Inflammatory macrophage treated with lipopolysaccharide for 4 hours (primary cell): ENCODE measurements at places on chromosomes 3 and 15.

GRCh38 chr15:64731012-64731804, 44.2 kb downstream of the RBPMS2 start:
- DNase-seq: peak; percentile 64

- no peak for DNase-seq
These were observed 219.0 kb upstream of the LINGO1 start for GRCh38 chr15:77851691-77852090.

DNA sequence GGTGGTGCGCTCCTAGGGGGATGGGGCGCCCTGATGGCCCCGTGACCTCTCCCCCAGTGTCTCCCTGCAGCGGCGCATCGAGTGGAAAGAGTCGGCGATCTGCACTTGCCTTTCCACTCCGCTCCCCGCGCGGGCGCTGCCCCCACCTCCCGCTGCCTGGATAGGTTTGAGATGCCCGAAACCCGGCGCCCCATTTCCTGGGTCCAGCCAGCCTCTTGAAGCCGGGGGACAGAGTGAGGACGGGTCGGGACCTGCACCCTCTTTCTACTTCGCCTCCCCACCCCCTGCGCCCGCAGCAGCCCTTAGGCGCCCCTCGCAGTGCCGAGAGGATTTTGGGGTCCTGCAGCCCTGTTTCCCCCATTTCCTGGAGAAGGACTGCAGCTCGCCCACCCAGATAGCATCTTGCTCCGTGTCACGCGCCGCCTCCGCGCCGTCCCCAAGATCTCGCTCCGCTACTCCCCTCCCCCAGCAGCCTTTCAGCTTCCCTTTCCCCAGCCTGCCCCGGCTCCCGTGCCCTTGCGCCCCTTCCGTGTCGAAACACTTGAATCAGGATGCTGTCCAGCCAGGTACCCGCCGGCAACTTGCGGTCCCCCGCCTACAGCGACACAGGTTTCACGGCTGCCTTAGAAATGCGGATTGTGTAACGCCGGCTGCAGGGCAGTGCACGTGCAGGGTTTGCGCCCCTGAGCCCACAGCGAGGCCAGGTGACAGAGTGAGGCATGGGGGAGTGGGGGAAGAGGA, 519 bp downstream of the ABHD6 start:
- peak; percentile 58 for DNase-seq

- no peak for DNase-seq
These were observed 1305.2 kb downstream of the SI start for GRCh38 chr3:163773136-163773535.

- DNase-seq: peak; percentile 50
These were observed 31.0 kb upstream of the ZCWPW2 start for GRCh38 chr3:28317438-28318022.

DNA sequence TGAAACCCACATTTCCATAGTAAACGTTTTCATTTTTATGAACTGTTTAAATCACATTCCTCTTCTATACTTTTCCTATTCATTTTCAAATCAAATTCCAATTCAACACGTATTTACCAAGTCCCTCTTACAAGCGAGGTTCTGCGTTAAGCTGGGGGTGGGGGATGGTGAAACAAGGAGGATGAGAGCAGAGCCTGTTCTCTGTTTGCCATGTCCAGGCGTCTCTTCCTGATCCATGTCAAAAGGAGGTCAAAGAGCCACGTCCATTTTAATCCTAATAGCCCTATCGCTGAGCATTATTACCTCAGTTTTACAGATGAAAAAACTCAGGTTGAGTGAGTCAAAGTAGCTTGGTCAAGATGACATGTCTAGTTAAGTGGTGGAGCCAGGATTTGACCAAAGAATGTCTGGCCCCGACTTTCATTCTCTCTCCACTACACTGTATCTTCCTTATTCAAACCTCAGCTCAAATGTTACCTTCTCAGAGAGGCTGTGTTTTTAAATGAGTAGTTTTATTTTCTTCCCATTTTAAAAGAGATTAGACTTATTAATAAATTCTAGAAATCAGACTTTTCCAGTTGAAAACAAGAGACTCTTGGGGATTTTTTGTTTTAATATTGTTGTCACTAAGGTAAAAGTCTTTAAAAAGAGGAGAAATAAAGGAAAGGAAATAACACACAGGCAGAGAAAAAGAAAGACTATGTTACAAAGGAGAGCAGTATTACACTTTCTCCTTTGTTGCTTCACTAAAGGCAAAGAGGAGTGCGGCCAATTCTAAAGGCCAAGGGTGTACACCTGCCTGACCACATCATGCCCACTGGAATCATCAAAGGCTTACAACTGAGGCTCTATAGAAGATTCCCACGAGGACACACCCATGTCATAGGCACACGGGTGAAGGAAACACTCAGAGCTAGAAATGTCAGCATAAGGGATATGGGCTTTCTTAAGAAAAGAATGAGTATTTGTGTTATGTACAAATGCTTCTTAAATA, 42.4 kb downstream of the MYO5A start:
- DNase-seq: no peak

GRCh38 chr3:118884748-118885206, 149.9 kb downstream of the IGSF11 start:
- DNase-seq: peak; percentile 53

DNA sequence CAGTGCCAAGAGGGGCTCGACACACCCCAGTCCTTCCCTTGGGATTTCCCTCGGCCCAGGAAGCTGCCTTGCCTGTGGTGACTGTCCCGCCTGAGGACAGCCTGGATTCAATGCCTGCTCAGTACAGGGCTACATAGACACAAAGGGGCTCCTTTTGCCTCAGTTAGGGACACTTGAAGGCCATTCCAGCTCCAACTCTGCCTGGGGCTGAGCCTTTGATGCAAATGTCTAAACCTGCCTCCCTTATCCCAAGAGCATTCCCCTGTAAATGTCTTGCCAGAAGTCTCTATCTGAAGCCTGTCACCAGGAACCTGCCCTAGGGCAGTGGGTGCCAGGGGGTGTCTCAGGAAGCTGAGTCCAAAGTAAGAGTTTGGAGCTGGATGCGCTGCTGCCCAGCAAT, 19.3 kb upstream of the LYSMD4 start:
- DNase-seq: no peak

DNA sequence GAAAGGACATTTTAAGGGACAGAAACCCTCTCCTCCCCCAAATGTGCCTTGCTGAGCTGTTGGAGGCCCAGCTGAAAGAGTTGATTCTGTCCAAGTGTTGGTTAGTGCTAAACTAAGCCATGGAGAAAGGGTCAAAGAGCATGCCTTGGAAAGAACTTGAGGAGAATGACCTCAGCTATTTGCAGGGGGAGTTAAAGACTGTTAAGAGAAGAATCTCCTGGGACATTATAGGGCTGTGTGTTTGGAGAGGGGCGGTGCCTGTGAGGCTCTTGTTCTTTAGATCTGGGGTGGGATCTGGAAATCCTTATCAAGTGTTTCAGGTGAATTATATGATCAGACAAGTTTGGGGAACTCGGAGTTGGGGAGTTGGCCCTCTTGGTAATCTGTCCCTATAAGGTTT, 13.0 kb downstream of the FNDC3B start:
- DNase-seq: no peak

DNA sequence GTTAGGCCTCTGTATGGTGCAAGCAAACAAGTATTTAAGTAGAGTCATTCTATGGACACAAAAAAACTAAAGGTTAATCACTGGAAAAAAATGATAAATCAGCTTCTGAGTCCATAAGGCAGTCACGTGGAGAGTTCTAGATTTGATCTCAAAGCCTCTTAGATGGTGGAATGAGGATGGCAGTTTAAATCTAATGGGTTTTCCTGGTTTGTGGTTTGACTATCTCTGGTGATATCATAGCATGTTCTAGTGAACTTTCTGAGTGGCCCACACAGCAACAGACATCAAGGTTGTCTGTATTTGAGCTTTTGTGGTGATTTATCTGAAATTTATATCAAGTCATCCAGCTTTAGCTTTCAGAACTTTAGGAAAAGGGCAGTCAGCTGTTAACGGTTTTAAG, 52.4 kb downstream of the ILDR1 start:
- DNase-seq: no peak

DNA sequence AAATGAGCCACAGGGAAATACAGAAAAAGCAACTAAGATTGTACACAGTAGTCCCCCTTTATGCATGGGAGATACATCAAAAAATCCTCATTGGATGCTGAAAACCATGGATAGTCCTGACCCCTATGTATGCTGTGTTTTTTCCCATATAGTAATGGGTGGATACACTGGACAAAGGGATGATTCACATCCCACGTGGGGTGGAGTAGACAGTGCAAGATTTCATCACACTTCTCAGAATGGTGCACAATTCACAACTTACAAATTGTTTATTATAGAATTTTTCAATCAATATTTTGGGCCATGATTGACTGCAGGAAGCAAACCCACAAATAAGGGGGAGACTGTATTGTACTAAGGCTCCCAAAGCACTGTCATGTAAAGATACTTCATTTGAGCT, 224.4 kb upstream of the STRIT1 start:
- no peak for DNase-seq

DNA sequence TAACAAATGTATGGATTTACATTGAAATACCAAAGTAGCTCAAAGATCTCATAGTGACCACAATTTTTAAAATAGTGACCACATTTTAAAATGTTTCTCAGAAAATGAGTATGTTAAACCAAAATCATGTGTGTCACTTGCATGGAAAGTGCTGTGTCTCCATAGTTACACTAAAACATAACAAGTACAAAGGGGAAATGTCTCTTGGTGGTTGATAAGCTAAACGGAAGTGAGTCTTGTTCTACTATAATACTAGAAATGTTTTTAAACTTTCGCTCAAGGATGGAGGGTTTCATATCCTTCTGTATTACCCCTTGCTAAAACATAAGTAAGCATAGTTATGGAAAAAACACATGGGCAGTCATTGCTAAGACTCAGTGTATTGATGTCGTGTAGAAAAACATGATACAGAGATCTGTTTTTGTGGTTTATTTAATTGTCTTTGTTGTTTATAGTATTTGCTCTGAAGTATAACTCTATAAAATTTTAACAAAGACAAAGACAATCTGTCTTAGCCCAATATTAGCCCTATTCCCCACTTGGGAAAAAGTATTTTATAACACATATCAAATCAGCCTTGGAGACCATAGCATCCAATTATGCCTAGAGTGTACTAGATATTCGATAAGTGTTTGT, 27.0 kb upstream of the DENND4A start:
- peak; percentile 94 for DNase-seq

- no peak for DNase-seq
These were observed 58.3 kb downstream of the GPR171 start for GRCh38 chr3:151144760-151145159.

GRCh38 chr15:80856400-80856799, 77.2 kb downstream of the CEMIP start:
- no peak for DNase-seq

GRCh38 chr3:144810160-144810559, 838.5 kb downstream of the DIPK2A start:
- DNase-seq: peak; percentile 22

- DNase-seq: no peak
These were observed 30.7 kb downstream of the NR1I2 start for GRCh38 chr3:119812491-119813058.

GRCh38 chr15:87033056-87033455, 953.4 kb downstream of the AGBL1 start:
- no peak for DNase-seq

DNA sequence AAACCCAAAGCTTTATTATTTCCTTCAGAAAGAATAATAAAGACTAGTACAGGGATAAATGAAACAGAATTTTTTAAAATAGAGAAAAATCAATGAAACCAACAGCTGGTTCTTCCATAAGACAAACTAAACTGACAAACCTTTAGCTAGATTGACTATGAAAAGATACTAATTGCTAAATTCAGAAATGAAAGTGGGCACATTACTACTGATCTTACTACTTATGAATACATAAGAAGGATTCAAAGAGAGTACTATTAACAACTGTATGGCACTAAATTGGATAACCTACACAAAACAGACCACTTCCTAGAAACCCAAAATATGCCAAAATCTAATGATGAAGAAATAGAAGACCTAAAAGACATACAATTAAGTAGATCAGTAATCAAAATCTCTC, 278.2 kb downstream of the ISL2 start:
- no peak for DNase-seq

DNA sequence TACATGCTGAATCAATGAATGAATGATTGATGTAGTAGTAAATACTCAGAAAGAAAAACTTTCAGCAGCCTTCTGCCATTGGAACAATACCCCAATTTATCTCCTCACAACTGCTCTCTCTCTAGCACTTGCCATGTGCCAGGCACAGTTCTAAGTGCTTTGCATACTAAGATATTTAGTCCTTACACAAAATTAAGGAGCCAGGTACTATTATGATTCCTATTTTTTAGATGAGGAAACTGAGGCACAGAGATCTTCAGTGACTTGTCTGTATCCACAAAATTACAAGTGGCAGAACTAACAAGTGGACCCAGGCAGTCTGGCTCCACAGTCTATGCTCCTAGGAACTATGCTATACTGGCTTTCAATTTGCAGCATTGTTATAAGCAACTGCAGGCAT, 279.2 kb downstream of the LSAMP start:
- DNase-seq: no peak

- peak; percentile 58 for DNase-seq
These were observed 16.9 kb downstream of the TKT start for GRCh38 chr3:53238886-53239285.

GRCh38 chr3:133851266-133851906, 44.3 kb downstream of the RAB6B start:
- DNase-seq: no peak

DNA sequence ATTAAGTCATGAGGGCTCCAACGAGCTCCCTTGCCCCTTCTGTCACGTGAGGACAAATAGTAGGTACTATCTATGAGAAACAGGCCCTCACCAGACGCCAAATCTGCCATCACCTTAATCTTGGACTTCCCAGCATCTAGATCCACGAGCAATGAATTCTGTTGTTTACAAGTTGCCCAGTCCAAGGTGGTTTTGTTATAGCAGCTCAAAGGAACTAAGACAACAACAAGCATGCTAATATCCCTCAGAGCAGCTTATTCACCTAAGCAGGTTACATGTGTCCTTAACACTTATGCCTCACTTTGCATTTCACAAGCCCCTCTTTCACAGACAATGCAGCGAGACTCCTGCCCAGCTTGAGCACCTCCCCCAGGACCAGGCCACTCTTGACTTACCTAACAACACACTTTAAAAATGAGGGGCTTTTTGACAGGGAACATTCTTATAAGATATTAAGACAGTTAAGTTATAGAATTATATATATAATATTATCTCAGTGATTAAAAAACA, 219.5 kb downstream of the PLCH1 start:
- no peak for DNase-seq

DNA sequence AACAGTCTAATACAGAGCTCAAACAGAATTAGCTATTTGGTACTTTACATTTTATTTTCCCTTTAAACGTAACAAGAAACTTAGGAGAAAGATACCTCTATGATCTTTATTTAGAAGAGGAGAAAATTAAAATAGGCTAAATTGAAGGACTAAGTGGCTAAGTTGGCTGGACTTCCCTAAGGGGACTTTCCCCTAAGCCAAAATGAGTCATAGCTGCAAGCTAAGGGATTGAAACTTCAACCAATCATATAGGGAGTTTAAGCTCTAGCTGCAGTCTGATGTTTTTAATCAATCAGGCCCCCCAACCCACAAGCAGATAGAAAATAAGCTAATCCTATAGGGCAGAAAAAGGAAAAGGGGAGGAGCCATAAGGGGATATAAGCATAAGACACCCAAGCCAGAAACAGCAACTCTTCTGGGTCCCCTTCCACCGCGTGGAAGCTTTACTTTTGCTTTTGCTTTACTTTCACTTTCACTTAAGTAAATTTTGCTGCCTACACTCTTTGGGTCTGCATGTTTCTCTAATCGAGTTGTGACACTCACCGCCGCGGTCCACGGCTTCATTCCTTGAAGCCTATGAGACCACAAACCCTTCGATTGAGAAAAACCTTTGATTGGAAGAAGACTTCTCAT, 1108.5 kb upstream of the EPHA6 start:
- DNase-seq: peak; percentile 49
